ENCODE measurements at places on chromosomes 12 and 14. TPM values are rescaled to one million over a fixed set of nuclear protein-coding genes. Genes with fewer than 3 reads are reported as not detected.

GRCh38 chr12:24044941-24045703 is 95.7 kb upstream of the SOX5 start:
- no peak for ATAC-seq

GRCh38 chr14:106690333-106690891 is 1164.0 kb downstream of the TMEM121 start:
- ATAC-seq: no peak

DNA sequence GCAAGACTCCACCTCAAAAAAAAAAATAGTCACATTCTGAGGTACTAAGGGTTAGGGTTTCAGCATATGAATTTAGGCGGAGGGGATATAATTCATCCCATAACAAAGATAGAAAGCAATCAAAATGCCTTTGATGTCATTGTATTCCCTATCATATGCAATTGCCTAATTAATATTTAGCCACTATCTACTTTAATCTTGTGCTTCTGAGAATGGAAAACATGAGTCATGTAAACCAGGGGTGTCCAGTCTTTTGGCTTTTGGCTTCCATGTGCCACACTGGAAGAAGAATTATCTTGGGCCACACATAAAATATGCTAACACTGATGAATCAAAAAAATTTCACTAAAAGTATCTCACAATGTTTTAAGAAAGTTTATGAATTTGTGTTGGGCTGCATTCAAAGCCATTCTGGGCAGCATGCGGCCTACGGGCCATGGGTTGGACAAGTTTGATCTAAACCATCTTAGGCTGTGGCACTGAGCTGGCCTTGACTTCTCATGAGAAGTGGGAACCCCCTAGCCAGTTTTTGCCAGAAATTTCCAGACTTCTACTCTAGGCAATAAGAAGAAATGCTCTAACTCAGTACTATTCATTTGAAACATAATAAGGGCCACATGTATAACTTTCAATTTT is 219.8 kb downstream of the PTPRO start:
- ATAC-seq: no peak

- ATAC-seq: peak; percentile 66
Measured at GRCh38 chr12:41606468-41607445, 418.6 kb downstream of the PDZRN4 start.

DNA sequence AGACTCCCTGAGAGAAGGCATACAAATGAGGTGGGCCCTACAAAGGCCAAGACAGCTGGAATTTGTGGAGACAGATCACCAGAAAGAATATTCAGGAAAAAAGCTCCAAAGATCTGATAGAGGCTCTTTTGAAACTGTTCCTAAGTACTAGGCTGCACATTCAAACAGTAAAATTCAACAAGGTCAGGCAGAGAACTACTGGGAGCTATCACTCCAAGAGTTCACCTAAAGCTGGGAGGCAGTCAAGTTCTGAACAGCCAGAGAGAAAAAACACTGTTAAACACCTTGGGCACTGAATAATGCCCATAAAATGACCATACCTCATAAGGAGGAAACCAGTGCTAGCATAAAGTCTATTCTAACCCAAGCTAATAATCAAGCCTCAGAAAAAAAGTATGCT is 28.6 kb downstream of the MED13L start:
- no peak for ATAC-seq

DNA sequence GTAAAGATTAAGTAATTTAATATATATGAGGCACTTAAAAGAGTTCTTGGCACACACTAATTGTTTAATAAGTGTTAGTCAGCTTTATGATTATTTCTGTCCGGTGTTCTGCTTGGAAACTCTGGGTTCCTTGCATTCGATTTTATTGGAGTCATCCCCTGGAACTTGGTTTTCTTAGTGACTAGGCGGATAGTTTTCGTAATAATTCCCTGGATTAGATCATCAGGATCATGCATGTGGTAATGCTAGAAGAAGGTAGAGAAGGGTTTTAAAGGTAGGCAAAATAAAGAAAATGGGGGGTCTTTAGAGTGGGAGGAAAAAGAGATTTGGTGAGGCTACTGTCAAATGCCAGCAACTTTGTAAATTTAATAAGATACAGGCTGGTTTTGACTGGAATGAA is 88.4 kb downstream of the MYF5 start:
- ATAC-seq: no peak

GRCh38 chr12:70277973-70278372 is 34.7 kb downstream of the CNOT2 start:
- no peak for ATAC-seq

DNA sequence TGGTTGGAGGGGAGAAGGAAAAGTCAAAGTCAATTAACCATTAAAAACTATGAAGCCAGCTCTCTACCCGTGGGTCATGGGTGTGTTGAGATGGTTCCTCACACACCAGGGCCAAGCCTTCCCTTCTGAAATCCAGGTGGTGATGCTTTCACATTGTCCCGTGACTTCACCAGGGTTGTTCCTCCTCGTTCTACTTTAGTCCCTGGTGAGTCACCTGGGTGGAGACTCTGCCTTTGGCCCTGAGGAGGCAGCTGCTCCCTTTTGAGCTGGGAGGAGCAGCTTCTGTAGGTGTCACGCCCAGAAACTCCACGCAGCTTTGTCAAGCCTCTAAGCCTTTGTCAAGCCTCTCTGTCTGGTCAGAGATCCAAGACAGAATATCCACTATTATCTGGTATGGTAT is 348.3 kb downstream of the BMP4 start:
- ATAC-seq: peak; percentile 96

DNA sequence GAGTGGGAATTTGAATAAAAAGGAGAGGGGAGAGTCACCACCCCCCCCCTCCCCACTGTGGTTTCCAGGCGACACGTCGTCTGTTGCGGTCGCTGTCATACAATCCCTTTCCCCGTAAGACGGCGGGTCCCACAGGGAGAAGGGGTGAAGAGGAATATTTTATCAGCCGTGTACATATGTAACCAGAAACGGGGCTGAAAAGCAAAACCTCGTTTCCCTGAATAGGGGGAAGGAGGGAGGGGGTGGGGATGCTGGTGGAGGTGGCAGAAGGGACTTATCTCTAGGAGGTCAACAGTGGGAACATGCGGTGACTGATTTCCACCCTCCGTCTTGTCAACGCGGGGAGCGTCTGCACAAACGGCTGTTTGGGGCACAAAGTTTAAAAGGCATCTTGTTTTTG is 171.4 kb downstream of the RBM19 start:
- ATAC-seq: peak; percentile 77

- ATAC-seq: no peak
Measured at GRCh38 chr14:46323404-46323762, 328.2 kb downstream of the RPL10L start.

DNA sequence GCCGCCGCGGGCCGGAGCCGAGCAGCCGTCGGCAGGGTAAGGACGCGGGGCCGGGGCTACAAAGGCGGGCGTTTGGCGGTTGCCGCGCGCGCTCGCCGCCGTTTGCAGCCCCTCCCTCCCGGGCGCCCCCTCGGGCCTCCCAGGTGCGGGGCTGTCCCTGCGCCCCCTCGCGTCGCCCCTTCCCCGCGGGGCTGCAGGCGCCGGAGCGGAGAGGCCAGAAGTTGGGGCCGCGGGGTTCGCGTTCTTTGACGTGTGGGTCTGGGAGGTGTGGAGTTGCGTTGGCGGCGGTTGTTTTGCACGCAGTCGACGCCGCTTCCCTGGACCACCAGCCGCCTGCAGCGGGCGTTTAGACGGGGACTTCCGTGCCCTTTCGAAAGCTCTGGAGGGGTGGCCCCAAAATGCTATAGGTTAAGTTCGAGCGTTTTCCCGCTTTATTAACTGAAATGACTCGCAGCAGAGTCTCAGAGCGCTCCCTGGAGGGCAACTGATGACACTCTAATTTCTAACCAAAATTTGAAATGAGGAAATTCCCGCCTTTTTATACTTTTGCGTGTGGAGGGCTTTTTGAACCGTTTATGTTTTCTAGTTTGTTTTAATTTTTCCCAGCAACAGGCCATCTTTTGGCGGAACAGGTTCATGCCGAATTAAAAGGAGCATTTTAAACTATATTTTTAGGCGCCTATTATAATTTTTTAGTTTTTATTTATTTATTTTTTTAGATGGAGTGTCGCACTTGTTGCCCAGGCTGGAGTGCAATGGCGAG is 902 bp downstream of the TMPO start:
- ATAC-seq: peak; percentile 58

- ATAC-seq: no peak
Measured at GRCh38 chr12:96091833-96092232, 56.4 kb upstream of the LTA4H start.

DNA sequence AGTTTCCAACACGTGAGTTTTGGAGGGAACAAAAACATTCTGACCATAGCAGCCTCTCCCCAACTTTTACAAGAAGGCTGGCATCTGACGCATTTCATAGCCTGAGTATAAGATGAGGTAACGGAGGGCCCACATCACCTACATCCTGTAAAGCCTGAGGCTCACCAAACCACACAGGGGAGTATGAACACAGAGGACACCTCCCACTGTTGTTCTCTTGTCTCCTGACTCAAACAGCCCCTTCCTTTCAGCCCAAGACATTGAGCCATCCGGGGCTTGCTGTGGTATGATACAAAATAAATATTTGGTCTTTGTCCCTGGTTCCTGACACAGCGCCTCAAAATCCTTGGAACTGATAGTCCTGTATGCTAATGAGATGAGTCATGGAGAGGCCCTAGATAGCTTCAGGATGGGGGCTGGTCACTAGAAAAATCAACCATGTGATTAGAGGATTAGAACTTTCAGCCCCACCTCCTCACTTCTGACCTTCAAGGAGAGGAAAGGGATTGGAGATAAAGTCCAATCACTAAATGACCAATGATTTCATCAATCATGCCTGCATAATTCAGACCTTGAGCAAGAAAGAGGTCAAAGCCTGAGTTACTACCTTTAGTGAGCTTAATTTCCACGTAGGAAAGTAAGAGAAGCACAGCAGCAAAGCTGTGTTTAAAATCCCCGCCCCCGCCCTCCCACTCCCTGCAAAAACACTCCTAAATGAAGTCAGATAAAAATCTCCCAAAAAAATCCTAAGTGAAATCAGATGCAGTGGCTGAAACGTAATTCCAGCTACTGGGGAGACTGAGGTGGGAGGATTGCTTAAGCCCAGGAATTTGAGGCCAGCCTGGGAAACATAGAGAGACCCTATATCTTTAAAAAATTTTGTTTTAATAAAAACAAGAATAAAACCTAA is 236.4 kb downstream of the PCNX1 start:
- ATAC-seq: peak; percentile 83

DNA sequence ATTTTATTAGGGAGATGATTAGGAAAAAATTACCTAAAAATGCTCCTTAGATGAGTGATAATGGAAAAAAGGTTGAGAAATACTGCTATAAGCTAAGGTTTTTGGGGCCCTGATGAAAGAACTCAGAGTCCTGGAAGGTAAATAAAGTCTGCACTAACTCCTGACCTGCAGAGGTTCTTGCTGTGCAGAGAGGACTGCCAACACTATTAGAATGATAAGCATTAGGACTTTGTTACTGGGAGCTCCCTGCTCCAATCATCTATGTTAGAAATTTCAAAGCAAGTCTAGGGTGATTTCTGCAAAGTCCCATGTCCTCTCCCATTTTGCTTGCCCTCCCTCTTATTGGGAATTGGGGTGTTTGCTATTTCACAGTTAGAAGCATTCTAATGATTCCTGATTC is 112.2 kb downstream of the SMOC1 start:
- ATAC-seq: no peak

Gene CLEC1A
- total RNA-seq: not detected

Gene SLC10A1
- 1.4 TPM for total RNA-seq

Gene ESRRB
- total RNA-seq: 2.8 TPM

Gene MGP
- total RNA-seq: 262 TPM

Gene RTL1
- 12.2 TPM for total RNA-seq

Gene STAC3
- 1.5 TPM for total RNA-seq
